ENCODE measurements at places on chromosomes 1 and 21. TPM values are rescaled to one million over a fixed set of nuclear protein-coding genes. Genes with fewer than 3 reads are reported as not detected.

Gene UBE2U
- not detected for polyA plus RNA-seq

Gene AUNIP
- 0.92 TPM for polyA plus RNA-seq

Gene KRTAP19-1
- polyA plus RNA-seq: not detected

Gene G0S2
- polyA plus RNA-seq: 12.3 TPM

Gene ERG
- 18.2 TPM for polyA plus RNA-seq

Gene RIIAD1
- not detected for polyA plus RNA-seq

Gene MEGF6
- 15.6 TPM for polyA plus RNA-seq

Gene PLEKHG5
- 14.4 TPM for polyA plus RNA-seq

Gene NR1I3
- polyA plus RNA-seq: 1.1 TPM

Gene JAK1
- polyA plus RNA-seq: 63.3 TPM

Gene PLA2G2D
- polyA plus RNA-seq: not detected

Gene RIPPLY3
- 0.17 TPM for polyA plus RNA-seq

Gene DMBX1
- polyA plus RNA-seq: not detected

Gene GBP4
- 4.4 TPM for polyA plus RNA-seq

Gene CELA2B
- 4.1 TPM for polyA plus RNA-seq

Gene NCF2
- polyA plus RNA-seq: 5.5 TPM

Gene TCP10L
- 1.6 TPM for polyA plus RNA-seq

Gene ATP1A4
- 4.0 TPM for polyA plus RNA-seq

Gene RIMS3
- polyA plus RNA-seq: 0.46 TPM

Gene CCDC181
- 1.1 TPM for polyA plus RNA-seq

Gene GSTM1
- polyA plus RNA-seq: 50.6 TPM

Gene LRRC38
- 31.8 TPM for polyA plus RNA-seq

Gene PRUNE1
- 27.1 TPM for polyA plus RNA-seq

Gene FMO1
- polyA plus RNA-seq: 7.0 TPM

Gene TTC39A
- polyA plus RNA-seq: 5.0 TPM

Gene DPH5
- polyA plus RNA-seq: 50.9 TPM

Gene AMY2B
- polyA plus RNA-seq: 16.0 TPM

Gene C8B
- polyA plus RNA-seq: not detected

Gene CYP4A22
- 0.13 TPM for polyA plus RNA-seq

Gene EFNA1
- polyA plus RNA-seq: 24.7 TPM

Gene VWA1
- polyA plus RNA-seq: 72.5 TPM

Gene PPFIA4
- 69.4 TPM for polyA plus RNA-seq

Gene IL24
- 0.12 TPM for polyA plus RNA-seq

Gene CATSPERE
- 0.93 TPM for polyA plus RNA-seq

Gene FAM167B
- polyA plus RNA-seq: 7.6 TPM

Gene SPRR4
- polyA plus RNA-seq: not detected

Gene PEAR1
- polyA plus RNA-seq: 29.2 TPM

Gene GJA9
- polyA plus RNA-seq: 0.34 TPM

Gene H6PD
- 34.6 TPM for polyA plus RNA-seq

Gene TNNT2
- polyA plus RNA-seq: 1,245 TPM

Gene PLCH2
- 1.0 TPM for polyA plus RNA-seq

Measured in hindlimb muscle (tissue), 1 donor.